ENCODE measurements at places on chromosomes 1 and 21.

GRCh38 chr1:7732331-7732730 lies 38.8 kb upstream of the VAMP3 start:
- DNase-seq: no peak

DNA sequence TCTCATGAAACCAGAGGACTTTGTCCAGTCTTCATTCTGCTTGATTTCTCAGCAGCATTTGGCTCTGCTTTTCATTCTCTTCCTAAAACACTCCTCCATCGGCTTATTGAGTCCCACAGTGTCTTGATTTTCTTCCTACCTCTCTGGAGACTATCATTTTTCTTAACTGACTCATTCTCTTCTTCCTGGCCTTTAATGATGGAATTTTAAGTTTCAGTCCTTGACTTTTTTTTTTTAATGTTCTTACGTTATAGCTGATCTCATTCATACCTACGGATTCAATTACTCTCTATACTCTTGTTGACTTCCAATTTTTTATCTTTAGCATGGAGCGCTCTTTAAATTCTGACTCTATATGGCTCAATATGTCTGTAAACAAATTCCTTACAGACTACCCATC lies 111.1 kb downstream of the NEK7 start:
- DNase-seq: no peak

DNA sequence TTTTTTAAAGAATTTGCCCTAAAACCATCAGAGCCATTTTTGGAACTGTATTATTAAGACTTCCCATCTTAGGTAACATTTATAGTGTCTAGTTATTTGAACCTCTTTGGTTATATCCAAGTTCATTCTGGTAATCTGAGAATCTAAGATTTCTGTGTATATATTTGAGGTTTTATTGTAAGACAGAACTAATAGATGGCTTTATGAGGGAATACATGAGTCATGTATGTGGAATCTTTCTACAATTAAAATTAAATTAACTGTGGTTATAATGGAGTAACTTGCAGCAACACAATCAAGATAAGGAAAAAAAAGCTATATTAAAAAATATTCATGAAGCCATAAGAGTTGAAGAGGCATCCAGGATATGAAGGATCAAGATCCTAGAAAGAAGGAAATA lies 92.1 kb downstream of the UBE2U start:
- DNase-seq: no peak

DNA sequence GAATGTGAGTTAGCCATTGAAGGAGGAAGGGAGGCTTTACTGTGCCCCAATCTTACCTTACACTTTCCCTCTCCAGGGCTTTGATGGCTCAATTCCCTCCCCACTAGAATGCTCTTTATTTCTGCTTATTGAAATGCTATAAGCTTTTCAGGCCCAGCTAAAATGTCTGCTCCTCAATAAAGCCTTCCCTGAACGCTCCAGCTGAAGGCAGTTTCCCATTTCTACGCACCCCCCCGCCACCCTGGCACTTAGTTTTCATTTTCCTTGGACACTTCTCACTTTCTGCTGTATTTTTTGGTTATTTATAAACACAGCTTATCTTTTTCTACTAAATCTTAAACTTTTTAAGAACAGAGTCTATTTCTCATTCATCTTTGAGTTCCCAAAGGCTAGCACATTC lies 7.1 kb upstream of the TMEM167B start:
- no peak for DNase-seq

DNA sequence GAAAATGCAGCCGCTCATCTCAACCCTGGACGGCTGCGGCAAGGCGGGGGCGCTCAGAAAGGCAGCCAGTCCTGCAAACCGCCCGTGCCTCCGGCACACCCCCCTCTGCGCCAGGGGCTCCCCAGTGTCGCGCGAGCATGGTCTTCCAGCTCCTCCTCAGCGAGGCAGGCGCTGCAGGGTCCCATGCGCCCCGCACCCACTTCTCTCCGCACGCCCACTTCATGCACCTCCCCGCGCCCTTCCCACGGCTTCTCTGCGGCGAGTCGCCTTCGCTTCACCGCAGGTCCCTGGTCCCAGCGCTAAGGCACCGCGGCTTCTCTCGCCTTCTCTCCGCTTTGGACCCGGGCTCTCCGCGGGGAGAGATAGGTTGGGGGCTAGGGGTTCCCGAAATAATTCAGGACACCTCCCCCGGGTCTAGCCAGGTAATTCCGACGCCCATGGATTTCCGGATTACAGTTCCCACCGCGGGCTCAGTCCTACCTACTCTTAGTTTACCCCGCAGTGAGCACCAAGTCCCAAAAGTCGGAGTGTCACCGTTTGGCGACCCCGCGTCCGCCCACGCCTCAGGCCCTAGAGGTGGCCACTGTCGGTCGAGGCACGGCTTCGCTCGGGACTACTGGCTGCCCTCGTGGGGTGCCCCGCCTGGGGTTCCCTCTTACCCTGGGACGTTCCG lies 67.5 kb downstream of the SYT2 start:
- DNase-seq: no peak

DNA sequence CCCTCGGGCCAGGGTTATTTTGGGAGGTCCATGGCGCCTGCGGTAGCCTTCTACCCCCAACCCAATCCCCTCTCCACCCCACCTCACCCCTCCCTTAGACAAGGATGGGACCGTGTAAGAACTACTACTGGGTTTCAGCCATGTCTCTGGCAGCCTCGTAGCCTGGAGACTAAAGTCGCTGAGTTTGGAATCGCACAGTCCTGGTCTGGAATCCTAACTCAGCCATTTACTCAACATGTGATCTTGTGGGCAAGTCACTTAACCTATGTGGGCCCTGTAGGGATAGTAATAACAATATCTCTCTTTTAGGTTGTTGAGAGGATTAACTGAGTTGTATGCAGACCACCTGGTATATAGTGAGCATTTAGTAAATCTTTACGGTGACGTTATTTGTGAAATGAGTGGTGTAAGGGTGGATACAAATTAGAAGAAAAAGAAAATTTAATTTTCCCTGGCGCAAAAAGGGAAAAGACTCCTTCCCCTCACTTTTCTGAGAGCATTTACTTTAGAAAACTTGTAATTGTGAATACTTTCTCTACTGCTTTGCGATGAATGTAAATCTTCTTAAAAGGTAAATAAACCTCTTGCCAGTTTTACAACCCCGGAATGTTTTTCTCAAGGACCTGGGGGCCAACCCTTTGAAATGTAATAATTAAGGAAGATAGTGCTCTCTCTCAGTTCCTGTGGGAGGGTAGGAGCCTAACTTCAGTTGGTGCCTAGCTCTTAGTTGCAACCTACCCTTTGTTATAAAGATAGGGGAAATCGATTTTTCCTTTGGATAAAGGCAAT lies 615 bp upstream of the MRPS15 start:
- DNase-seq: peak; percentile 66

- DNase-seq: peak; percentile 60
Observed at GRCh38 chr1:218494449-218494852, 149.3 kb downstream of the TGFB2 start.
